Posterior cingulate gyrus (tissue), 11 donors: ENCODE measurements at places on chromosomes 2 and 18.
A peak's percentile ranks its signal among the peaks of the same experiment; 100 is the strongest.

DNA sequence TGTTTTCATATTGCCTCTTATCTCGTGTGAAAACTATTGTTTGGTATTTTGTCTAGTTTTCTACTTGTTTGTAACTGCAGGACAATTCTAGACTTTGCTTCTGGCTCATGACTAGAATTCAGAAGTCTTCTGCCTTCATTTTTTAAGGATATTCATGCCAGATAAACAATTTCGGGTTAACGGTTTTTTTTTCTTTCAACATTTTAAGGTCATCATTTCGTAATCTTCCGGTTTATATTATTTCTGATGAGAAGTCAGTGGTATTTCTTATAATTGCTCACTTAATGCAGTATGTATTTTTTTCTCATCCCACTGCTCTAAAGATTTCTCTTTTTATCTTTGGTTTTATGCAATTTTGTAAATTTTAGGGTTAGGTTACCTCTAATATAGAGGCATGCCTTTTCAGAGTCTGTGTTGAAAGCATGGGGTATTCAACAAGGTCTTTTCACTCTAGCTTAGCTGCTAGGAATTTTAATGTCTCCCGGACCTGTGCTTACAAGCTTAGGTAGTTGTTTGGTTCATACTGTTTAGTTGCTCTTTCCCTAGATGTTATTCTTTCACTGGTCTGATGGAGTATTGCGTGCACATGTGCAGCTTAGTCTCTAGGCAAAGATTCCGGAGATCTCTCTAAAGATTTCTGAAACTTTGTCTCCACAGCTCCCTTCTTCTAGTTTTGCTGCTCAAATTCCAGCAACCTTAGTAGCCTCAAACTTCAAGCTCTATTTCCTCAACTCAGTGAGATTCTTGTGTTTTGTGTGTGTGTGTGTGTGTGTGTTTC, 198.1 kb downstream of the MCFD2 start:
- no peak for DNase-seq

GRCh38 chr2:118983133-118983532, 41.1 kb downstream of the MARCO start:
- no peak for DNase-seq

GRCh38 chr18:79871026-79871390, 73.3 kb downstream of the KCNG2 start:
- DNase-seq, result no peak

DNA sequence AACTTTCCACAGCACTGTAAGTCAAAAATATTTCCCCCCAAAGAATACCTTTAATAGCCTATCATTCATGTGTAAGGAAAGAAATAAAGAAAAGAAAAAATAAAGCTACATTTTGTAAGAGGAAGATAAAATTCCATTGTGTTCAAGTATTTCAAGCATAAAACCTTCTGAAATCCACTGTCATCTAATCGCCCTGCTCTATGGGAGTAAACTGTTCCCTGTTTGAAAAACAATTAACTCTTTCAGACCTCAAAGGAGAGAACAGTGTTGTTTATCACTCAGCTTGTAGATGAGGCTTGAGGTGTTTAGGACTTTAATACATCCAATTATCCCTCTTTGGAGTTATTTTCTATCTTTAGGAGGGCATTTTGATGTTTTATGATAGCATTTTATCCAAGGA, 112.2 kb upstream of the REG3G start:
- DNase-seq, result no peak

- no peak for DNase-seq
Measured at GRCh38 chr2:117931978-117932377, 81.9 kb downstream of the CCDC93 start.

DNA sequence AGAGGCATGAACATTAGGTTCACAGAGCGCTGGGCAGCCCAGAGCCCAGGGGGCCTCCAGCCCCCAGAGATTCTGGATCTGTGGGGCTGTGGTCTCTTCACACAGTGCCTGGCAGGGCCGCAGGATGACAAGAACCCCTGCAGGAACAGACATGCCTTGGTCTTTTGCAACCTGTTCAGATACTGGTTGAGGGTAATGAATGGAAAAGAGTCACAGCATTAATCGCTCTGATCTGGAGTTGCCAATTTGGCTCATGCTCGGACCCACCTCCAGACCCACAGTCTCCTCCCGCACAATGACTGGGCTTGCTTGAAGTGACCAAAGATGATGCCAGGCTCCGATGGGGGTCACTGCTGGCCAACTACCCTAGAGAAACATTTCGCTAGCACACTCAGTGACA, 229.4 kb upstream of the SMAD2 start:
- DNase-seq, result no peak

DNA sequence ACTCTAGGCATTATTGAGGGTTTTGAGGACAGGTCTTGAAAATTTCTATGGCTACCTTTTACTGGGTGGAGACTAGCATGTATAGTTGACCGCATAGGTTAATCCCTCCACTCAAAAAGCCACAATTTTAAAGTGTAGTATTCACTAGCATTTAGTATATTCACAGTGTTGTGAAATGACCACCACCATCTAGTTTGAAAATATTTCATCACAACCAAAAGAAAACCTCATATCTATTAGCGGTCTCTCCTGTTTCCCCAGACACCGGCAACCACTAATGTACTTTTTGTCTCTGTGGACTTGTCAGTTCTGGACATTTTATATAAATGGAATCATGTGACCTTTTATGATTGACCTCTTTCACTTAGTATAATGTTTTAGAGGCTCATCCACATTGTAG, 53.9 kb downstream of the MSH2 start:
- DNase-seq, result no peak

DNA sequence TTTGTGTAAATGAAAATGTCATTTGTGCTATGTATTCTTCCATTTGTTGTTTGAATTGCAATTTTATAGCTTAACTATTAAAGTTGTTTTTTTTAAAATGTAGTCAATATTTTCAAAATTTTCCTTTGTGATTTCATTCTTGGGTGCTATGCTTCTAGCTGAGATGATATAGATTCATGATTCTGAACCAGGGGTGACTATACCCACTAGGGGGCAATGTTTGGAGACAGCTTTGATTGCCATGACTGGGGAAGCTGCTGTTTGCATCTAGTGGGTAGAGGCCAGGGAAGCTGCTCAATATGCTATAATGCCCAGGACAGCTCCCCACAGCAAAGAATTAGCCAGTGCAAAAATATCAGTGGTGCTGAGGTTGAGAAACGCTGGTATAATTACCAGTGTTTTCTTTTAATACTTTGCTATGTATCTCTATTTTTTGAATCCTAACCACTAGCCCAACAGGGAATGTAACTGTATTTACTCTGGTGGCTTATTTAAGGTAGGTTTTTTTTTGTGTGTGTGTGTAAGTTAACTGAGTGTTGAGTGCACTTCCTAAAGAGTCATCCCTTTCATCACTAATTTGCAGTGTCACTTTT, 99.7 kb downstream of the MEP1B start:
- DNase-seq, result peak; percentile 31

DNA sequence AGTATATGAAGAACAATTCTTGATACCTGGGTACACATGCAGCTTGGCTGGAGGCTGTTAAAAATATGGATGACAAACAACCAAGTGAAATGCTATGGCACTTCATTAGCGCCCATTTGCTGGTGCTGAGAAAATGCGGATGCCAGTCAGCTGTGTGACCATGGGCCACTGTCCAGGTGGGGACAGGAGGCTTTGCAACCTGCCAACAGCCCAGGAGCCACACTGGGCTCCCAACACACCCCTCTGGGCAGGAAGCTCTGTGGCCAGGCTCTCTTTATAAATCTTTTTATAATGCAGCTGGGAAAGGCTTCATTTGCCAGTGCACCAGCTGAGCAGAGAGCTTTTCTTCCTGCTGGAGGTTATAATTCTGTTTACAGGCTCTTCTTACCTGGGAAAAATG, 19.9 kb downstream of the RNF144A start:
- no peak for DNase-seq

DNA sequence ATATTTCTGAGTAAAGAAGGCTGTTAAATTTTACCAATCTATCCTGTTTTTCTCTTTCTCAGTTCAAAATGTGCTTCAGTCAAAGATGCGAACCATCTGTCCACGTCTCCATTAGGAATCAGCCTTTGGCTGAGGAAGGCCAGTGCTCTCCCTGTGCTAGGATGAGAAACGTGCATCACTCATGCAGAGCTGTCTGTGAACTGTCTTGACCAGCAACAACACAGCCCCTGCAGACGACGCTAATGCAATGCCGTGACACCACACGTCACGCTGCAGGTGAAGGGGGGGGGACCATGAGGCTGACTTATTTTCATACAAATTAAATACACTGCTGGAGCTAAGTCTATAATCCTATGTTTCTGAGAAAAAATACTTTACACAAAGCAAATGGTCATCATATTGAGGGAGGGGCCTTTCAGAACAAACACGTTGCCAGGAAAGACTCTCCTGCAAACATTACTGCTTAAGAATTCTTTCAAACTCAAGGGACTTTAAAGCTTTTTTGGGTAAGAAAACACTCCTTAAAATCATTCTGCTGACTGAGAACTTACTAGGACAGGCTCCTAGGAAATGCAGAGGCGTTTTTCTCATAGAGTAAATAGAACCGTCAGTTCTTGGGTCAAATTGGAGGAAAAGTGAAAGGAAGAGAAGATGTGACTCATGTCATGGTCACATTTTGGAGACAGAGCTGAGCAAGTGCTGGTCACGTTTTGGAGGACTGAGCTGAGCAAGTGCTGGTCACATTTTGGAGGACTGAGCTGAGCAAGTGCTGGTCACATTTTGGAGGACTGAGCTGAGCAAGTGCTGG, 97.0 kb downstream of the MBP start:
- DNase-seq, result peak; percentile 13

- DNase-seq, result peak; percentile 36
Measured at GRCh38 chr2:20424300-20425290, 22.3 kb upstream of the RHOB start.

DNA sequence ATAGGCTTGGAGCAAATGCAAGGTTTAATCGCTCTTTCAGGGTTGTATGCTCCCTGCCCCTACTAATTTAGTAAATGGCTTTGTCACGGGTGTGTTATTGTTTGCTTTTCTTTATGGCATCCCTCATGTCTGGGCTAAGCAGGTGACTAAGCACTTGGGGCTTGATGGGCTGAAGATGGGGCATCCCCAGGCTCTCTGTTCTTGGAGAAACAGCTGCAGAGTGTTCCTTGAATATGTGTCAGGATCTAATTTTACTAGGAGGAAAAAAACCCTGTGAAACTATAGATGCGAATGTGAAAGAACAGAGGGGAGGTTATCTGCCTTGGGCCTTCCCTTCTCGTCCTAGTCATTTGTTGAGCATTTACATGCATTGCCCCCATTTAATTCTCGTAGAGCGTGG, 94.7 kb upstream of the TAF1B start:
- no peak for DNase-seq

DNA sequence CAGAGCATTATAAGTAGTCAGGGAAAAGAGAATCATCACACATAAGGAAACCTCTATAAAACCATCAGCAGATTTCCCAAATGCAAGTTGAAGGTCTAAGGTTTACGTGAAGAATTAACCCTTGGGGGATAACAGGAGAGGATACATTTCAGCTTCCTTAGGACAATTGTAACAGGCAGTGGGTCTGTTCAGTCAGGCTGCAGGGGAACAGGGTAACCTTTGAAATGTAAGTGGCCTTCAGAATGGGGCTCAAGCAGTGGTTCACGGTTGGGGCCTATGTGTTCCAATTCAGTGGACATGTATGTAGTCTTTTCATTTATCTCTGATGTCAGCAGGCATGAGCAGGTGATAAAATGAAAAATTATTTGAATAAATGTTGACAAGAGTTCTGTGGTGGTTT, 139.3 kb downstream of the EML6 start:
- DNase-seq, result no peak

DNA sequence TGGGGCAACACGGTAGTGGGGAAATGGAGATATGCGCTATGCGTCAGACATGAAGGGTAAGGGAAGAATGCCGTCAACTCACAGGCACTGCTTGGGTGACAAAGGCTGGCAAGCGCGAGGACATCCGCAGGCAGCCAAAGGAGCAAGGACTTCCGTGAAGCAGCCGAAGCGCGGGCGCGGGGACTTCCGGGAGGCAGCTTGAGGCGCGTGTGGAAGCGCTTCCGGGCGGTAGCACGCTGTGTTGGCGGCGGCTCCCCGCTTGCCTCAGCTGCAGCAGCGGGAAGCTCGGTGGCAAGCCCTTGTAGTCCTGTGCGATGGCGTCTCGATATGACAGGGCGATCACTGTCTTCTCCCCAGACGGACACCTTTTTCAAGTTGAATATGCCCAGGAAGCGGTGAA, at the start of gene PSMA8:
Gene PSMA8, plus strand, starts transcription at position 218 of the 400 bp plus-strand sequence. Its CDS starts 97 bp downstream, at position 315.
- no peak for DNase-seq

GRCh38 chr2:5609201-5609600, 83.0 kb upstream of the SOX11 start:
- no peak for DNase-seq

DNA sequence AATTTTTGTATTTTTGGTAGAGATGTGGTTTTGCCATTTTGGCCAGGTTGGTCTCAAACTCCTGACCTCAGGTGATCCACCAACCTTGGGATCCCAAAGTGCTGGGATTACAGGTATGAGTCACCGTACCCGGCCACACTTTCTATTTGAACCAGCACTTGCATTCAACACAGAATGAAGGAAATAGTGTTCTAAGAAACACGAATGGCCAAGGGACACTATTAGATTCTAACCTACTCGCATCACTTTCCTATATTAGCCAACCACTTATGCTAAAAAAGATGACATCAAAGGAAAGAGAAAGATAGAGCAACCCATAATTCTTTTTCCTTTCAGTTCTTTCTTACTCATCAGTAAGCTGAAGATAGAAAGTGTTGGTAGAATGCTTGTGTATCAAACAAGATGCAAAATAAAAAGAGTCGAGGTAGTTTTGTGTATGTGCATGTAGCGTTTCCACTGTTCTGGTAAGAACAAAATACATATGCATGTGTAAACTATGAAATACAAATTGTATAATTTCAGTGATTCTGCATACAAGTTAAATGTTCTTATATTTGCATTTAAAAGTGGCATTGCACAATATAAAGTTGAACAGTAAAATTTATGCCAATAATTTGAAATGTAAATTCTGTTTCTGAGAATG, 247.6 kb downstream of the CDCA7 start:
- no peak for DNase-seq

DNA sequence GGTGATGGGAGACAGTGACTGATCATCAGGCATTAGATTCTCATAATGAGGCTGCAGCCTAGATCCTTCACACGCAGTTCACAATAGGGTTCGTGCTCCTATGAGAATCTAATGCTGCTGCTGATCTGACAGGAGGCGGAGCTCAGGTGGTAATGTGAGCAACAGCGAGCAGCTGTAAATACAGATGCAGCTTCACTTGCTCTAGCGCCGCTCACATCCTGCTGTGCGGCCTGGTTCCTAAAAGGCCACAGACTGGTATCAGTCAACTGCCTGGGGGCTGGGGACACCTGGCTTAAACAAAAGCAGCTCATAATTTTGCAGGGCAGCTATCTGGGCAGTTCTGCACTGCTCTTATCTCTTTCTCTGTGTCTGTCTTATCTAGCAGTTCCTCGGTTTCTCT, 20.4 kb upstream of the CD226 start:
- no peak for DNase-seq

- DNase-seq, result no peak
Measured at GRCh38 chr2:167190053-167190452, 301.8 kb downstream of the XIRP2 start.

DNA sequence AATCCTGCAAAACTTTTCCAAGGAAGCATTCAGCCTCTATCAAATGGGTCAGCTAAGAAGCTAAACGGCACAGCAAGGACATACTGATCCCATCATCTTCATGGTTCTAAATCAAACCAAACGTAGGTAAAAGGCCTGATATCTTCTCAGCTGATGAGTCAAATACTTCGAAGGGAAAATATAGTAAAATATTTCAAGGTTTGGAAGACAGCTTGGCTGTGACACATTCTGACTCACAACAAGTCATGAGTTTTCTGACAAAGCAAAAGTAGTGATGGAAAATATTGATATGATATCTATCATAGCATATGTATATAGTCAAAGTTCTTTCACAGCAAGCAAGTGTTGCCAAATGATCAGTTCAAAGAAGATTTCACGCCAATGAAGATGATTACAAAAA, 31.5 kb downstream of the DOCK10 start:
- DNase-seq, result no peak
